ENCODE measurements at places on chromosomes 16 and 17. TPM values are rescaled to one million over a fixed set of nuclear protein-coding genes. Genes with fewer than 3 reads are reported as not detected.

MEOX1 gene
- not detected for total RNA-seq

TADA2A gene
- 18.6 TPM for total RNA-seq

NTN1 gene
- 0.29 TPM for total RNA-seq

ZNF750 gene
- total RNA-seq = not detected
